ENCODE measurements at places on chromosomes 12 and 14.

GRCh38 chr12:25550186-25550585 lies 2.9 kb downstream of the LMNTD1 start:
- DNase-seq: no peak

DNA sequence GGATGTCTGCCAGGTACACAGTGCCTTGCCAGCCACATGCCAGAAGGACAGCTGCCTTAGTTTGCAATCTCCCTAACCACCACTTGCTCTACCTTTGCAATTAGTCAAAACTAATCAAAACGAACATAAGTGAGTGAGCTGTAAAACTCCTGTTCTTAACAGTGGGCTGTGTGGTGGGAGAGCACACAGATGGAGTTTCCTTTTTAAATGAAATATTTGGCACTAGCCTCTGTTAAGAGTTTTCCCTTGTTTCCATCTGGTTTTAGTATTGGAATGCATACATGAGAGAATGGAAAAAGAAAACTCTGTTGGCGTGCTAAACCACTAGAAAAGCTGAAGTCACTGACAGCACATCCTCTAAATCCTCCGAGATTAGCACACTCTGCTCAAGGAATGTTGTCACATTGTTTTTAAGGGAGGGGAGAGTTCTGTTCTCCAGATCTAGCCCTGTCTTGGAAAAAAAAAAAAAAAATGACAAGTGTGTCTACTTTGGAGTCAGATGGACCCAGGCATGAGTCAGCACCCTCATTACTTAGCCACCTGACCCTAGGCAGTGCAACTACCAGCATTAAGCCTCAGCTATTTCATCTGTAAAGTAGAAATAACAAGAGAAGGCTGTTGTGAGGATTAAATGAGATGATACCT lies 83.9 kb downstream of the STXBP6 start:
- no peak for DNase-seq

- no peak for DNase-seq
Observed at GRCh38 chr12:48671231-48671856, 10.7 kb downstream of the KANSL2 start.

DNA sequence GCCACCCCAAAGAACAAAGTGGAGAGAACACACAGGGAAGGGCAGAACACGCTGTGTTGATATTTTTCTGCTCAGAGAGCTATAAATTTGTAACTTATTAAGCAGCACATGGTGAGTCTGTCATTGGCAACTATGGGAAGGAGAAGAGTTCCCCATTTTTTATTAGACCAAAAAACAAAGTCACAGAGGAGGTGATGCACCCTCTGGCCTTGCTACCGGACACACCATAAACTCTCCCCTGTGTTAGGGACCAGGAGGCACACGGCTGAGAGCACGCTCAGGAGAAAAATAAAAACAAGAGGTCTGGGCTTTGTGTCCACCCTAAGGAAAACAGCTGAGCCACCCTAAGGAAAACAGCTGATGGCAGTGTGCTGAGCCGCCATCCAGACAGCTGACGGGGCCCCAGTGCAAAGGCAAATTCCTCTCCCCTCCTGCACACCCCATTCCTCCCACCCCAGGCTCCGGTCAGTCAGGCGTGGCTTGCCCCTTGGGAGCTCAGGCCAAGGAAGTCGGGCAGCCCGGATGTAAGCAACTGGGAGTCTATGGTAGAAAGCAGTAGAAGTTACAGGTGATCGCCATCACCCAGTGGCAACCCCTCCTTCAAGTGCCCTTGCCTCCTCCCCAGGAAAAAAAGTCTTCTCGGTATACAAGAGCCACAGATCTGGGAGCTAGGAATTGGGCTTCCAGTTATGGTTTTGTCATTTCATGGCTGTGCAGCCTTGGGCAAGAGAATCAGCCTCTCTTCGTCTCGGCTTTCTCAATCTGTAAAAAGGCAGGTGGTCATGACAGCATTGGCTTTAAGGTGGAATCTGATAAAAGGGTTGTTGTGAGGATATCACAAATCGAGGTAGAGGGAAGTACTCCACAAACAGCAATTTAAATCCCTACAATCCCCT lies 2.4 kb downstream of the PXN start:
- DNase-seq: no peak

- DNase-seq: no peak
Observed at GRCh38 chr12:114275086-114275485, 130.9 kb downstream of the TBX5 start.

GRCh38 chr12:99627459-99627858 lies 20.1 kb upstream of the GARIN6 start:
- no peak for DNase-seq

- no peak for DNase-seq
Observed at GRCh38 chr12:105783983-105784947, 354.5 kb downstream of the NUAK1 start.

DNA sequence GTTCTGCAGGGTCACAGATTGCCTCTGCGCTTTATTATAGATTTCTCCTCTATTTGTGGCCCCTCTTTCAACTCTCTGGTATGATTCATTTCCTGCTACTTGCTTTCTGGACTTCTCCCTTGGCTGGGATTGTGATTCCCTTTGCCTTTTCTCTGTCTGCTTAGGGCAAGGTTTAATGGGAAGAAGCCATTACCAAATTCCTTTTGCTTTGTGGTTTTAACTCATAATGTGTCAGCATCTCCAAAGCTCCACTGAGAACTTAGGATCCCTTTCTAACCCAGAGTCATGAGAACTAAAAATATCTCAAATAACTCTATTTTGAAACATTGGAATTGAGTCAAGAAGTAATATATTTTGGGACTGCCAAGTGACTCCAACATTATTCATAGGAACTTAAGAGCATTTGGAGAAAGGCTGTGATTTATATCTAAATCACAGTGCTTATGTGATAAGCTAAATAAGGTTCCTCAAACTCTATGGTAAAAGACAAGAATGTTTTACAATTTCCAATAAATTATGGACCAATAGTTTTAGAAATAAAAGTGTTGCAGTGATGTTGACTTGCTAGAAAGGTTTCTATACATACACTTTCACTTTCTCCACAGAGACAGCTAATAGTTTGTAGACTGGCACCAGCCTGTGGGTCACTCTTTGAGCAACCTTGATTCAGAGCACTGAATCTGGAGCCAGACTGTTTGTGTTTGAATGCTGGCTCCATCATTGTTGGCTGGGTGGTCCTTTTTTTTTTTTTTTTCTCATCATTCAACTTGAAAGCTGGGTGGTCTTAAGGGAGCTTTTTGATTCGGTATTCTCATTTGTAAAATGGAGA lies 93.9 kb downstream of the DACT1 start:
- no peak for DNase-seq

- no peak for DNase-seq
Observed at GRCh38 chr14:89707086-89707485, 247.4 kb downstream of the EFCAB11 start.

- DNase-seq: no peak
Observed at GRCh38 chr14:30291216-30291615, 267.7 kb upstream of the G2E3 start.

DNA sequence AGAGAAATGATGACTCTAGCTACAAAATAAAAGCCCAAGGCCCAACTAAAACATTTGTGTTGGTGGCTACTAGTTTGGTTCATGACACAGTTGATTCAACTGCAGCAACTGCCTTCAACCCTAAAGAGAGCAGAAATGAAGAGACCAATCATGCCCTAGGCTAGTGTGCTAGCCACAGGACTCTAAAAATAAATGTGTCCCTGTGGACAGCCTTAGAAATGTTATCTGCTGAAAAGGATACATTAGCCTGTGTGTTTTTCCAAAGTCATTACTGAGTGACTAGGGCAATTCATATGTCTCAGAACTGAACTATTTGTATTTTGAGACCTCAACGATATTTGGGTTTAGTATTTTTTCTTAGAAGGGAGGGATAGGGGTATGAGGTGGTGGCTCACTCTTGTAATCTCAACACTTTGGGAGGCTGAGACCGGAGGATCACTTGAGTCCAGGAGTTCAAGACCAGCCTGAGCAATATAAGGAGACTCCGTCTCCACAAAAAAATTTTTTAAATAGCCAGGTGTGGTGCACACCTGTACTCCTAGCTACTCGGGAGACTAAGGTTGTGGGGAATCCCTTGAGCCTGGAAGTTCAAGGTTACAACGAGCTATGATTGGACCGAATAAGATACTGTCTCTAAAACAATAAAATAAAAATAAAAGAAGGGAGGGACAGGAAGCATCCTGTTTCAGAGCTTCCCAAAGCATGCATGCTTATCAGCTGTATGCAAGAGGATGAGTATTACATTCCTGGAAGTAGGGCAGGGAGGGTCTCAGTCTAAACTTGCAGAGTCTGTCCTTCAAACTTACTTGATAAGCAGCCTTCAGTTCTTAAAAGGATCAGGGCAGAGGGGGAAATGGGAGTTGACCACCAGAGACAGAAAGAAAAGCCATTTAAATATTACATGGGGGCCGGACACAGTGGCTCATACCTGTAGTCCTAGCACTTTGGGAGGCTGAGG lies 29.6 kb upstream of the NAP1L1 start:
- DNase-seq: no peak

- DNase-seq: no peak
Observed at GRCh38 chr12:102961466-102961855, 4.0 kb downstream of the ASCL1 start.

DNA sequence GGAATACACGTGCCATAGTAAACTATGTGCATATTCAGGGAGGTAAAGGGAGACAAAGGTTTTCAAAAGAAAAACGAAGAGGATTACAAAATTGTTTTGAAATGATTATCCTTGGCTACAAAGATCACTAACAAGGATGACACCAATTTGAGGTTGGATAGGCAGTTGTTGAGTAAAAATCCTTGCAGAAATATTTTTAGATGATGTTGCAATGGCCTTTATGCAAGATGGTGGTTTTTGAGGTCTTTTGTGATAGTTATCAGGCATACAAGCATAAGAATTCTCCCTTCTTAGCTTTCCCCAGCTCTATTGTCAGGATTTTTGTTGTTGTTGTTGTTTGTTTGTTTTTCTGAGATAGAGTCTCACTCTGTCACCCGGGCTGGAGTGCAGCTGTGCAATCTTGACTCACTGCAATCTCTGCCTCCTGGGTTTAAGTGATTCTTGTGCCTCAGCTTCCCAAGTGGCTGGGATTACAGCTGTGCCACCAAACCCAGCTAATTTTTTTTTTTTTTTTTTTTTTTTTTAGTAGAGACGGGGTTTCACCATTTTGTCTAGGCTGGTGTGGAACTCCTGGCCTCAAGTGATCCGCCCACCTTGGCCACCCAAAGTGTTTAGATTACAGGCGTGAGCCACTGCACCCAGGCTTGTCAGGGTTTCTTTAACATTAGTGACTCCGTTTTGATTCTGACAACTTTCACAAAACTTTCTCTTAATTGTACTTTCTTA lies 7.8 kb downstream of the RNASE1 start:
- no peak for DNase-seq

GRCh38 chr12:48788524-48788853 lies 400 bp downstream of the ADCY6 start:
- DNase-seq: no peak

DNA sequence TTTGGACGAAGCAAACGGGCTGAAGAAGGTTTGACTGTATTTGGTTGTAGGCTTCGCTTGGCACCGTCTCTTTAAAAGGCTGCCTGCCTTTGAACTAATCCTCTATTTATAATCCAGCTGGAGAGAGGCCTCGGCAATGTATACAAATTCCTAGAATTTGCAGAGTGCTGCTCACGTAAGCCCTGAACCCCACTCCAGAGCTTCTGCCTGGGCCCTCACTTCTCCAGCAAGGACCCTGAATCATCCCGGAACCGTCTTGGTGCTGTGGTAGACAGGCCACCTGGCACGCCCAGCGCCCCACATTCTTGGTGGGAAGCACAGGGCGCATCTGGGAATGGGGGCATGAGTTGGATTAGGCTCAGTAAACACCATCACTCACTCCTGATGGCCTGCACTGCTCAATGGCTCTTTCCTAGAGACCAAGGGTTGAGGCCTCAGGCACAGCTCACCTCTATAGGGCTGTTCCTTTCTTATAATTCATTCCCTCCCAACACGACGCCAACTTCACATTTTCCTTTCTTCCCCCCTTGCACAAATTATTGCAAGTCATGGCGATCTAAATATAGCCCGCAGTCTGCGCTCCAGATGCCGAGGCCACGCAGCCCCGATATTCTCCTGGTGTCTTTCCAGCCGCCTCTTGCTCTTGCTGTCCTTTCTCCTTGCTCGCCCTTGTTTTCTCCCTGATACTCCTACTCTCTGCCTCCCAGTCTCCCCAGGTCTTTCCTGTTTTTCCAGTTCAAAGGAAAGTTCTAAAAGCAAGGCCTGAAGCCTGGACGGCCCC lies 141.0 kb downstream of the ZFP36L1 start:
- DNase-seq: no peak

- DNase-seq: no peak
Observed at GRCh38 chr12:58288190-58288589, 346.8 kb downstream of the ATP23 start.

- no peak for DNase-seq
Observed at GRCh38 chr12:78398750-78399149, 465.8 kb upstream of the SYT1 start.

GRCh38 chr14:69719501-69719951 lies 47.4 kb upstream of the SRSF5 start:
- DNase-seq: no peak

- DNase-seq: no peak
Observed at GRCh38 chr12:115158816-115159215, 474.8 kb upstream of the TBX3 start.

DNA sequence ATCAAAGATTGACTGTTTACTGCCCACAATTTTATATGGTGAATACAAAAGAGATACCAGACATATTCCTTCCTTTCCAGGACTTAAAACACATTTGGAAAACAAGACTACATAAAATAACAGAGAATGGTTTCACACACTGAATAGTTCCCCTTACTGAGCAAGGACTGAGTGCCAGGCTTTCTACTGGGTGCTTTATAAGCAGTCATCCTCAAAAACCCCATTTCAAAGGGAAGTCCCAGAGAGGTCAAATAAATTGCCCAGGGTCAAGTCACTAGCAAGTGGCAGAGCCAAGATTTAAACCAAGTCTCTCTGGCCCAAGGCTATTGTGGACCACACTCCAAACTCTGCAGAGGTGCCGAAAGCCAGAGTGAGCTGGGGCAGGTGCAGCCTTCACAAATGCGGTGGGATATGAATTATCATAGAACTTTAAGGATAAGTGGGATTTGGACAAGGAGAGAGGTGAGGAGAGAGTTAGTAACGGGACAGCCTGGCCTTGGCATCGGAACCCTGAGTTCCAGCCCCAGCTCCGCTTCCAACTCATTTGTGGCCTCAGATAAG lies 9.1 kb upstream of the RPAP3 start:
- no peak for DNase-seq

All from activated CD8-positive, alpha-beta memory T cell treated with anti-CD3 and anti-CD28 coated beads for 4 hours (primary cell).